Stimulated activated CD8-positive, alpha-beta memory T cell treated with anti-CD3 and anti-CD28 coated beads, Interleukin-12 subunit alpha, Interleukin-12 subunit beta, amount 100 ng/mL, for 1 hour (primary cell): ENCODE measurements at places on chromosomes 16 and 17.

DNA sequence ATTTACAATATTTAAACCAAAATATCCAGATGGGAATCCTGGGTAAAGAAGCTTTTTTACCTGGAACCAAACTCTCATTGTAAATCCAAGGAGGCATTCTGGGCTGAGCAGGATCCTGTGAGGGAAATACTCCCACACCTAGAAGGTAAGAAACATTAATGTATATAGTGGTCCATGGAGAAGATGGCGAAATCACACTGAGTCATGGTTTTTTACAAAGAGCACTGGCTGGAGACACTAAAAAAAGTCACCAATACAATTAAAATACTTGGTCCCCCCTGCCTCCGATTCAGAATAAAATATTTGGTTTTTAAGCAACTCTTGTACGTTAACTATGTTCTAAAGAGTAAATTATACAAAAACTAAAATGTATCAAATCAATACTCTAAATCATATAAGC lies 32.9 kb downstream of the SYNRG start:
- no peak for DNase-seq

DNA sequence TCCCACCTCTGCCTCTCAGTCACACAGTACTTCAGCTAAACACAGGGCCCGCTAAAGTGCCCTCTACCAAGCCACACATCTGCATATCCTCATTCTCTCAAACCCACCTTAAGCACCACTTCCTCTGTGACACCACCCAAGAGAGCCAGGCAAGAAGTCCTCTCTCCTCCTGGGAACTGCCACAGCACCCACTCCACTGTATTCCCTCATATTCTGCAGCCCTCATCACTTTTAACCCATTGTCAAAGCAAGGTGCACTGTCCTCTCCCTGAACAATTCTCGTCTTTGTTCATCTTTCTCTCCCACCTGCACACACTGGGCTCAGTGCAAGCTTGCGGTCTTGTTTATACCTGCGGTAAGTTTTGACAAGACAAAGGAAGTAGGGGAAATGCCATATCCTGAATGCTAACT lies 13.6 kb downstream of the CHD9 start:
- no peak for DNase-seq

GRCh38 chr17:72171703-72172667 lies 51.2 kb downstream of the SOX9 start:
- no peak for DNase-seq

DNA sequence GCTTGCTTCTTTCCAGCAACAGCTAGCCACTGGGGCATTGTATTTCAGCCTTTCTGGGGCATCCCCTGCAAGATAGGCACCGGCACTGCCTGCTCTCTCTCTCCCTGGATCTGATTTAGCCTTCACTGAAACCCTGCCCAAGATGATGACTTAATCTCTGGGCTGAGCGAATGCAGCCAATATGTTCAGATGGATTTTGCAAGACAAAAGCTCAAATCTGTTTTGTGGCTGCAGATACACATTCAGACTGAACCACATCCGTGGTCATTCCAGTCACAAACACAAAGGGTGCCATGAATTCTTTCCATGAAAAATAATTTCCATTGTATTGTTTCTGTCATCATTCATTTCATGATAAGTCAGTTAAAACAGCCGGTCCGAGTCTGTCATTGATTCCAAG lies 24.2 kb downstream of the SOST start:
- DNase-seq = no peak

- DNase-seq = no peak
These were observed 28.0 kb downstream of the ZCCHC14 start for GRCh38 chr16:87464691-87465300.

- DNase-seq = no peak
These were observed 132.0 kb downstream of the ANKRD11 start for GRCh38 chr16:89358030-89359005.

DNA sequence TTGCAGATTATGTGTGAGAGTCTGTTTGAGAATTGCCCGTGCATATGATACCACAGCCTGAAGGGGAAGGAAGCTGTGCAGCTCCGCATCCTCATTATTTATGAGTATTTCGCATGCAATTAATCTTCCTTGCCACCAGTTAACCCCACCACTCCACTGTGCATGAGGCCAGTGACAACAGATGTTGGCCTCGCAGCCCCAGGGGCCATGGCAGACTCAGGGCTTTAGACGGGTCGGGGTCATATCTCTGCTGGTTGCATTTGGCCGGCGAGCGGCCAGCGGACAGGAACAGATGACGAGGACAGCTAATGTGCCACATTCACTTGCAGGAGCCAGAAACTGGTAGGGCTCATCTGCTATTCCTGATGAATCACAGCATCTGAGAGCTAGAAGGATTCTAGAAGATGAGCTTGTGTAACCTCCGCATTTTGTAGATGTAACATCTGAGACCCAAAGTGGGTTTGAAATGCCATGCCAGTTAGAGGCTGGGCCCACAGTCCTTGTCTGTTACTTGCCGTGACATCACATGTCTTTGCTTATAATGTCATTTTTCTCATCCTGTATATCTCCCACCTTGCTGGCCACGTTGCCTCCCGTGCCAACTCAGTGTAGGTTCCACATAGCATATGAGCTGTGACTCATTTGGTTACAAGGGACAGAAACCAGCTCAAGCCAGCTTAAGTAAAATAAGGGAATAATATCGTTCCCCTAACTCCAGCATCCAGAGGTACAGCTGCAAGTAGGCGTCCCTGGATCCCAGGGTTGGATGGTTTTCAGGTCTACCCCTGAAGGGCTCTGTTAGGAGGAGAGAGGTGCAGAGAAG lies 137.2 kb downstream of the SNX29 start:
- DNase-seq = no peak

DNA sequence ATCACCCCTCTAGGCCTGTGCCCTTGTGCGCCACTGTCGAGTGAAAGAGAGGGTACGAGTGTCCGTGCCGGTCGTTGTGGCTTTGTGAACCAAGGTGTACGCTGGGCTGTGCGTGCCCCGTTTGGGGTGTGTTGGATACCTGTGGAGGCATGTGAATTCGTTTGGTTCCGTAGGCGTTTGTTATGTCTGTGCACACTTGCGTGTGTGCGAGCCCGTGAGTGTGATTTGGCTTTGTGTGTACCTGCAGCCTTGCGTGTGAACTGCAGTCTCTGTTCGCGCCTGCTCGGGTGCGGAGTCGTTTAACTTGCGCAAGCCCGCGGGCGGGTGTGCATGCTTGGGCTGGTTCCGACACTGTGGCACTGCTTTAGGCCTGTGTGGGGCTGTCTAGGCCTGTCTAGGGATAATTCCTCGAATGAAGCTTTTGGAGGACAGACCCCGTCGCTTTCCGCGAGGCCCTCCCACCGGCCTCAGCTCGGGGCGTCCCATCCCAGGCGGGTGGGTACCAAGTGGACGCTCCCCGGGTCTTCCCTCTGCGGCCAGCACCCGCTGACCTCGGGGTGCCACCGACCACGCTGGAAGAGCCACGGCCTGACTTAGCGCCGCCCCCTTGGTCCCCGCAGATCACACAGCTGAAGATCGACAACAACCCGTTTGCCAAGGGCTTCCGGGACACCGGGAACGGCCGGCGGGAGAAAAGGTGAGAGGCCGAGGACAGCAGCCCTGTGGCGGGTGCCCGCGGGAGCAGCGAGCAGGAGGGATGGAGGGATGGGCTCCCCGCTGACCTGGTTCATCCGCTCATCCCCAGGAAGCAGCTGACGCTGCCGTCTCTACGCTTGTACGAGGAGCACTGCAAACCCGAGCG lies 4.4 kb downstream of the TBX2 start:
- no peak for DNase-seq

- no peak for DNase-seq
These were observed 38.8 kb downstream of the RAI1 start for GRCh38 chr17:17719966-17720543.

GRCh38 chr17:27513849-27514248 lies 57.6 kb downstream of the KSR1 start:
- no peak for DNase-seq

- DNase-seq = no peak
These were observed 10.9 kb downstream of the RABEP2 start for GRCh38 chr16:28913946-28914724.

- DNase-seq = no peak
These were observed 100.3 kb downstream of the ZFHX3 start for GRCh38 chr16:72947379-72948237.

DNA sequence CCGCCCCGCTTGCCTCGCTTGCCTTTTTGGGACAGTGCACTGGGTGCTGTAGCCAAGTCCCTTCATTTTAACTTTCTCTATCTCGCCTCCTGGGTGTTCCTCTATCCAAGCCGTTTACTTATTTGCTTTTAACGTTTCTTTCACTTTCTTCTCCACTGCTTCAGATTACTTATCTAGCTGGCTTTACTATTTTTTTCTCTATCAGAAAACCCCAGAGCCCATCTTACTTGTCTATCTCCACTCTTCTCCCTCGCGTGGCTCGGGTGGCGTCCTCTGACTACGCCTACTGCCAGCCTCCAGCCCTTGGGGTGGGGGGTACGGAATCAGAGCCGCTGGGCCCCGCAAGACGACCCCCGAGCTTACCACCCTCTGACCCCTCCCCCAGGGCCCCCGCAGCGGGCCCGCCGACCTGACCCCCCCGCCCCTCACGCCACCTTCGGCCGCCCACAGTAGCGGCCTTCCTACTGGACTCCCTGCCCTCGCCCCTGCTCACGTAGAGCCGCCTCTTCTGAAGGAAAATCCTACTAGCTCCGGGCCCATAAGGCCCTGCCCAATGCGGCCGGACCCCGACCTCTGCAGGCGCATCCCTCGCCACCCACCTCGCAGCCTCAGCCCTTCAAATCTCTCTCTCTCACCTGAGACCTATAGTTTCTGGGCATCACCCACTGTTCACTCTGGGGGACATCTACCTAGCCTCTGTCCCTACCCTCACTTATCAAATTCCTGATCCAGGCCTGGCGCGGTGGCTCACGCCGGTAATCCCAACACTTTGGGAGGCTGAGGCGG lies 1.0 kb upstream of the SLC12A4 start:
- DNase-seq = no peak

DNA sequence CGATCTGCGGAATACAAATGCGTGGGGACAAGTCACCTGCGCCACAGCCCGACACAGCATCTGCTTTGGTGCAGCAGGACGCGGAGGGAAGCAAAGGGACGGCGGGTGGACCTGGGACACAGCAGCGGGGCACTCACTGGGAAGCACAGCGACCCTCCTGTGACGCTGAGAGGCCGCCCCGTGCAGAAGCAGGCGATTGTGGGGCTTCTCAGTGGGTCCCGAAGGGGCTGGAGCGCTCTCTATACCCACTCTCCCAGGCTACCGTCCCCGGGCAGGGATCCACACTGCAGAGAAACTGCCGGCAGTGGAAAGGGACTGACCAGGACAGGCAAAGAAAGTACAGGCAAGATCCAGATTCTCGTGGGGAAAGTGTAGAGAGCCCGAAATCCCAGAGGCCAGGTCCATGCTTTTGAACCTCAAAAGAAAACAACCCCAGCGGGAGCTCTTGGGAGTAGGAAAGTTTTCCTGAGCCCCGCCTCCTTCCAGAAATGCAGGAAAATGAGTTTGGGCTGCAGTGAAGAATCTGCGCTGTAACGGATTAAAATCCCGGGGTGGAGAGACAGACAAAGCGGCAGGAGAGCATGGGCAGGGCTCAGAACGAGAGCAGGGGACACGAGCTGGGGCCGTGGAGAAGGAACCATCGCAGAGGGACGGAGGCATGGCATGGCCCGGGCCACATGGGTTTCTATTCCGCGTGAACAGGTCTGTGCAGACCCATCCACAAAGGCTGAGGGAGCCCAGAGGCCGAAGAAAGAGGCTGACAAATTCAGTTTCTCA lies 12.7 kb downstream of the COX4I1 start:
- DNase-seq = no peak

DNA sequence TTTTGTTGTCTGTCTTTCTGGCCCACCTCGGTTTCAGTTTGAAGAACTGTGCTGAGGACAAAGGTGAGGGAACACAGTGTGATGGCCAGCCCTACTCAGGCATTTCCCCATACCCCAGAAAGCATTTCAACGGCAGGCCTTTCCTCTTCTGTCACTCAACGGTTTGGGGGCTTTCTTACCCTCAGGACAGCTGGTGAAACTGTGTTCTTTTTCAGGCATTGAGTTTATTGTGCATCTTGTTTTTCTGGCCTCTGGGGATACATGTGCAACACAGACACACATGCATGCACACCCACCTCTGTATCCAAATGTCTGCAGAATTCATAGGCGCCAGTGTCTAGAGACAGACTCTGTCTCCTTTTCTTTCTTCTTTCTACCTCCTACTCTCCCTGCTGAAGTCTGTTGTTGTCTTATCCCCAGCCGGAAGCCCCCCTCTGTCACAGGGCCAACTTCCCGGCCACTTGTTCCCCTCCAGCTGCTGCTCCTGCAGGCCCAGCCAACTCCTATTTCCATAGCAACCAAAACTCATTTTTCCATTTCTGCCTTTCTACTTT lies 17.0 kb downstream of the CHD9 start:
- DNase-seq = no peak

GRCh38 chr16:12699161-12699560 lies 104.5 kb downstream of the CPPED1 start:
- DNase-seq = no peak

- no peak for DNase-seq
These were observed 230.5 kb upstream of the ASIC2 start for GRCh38 chr17:33523577-33523981.

- DNase-seq = no peak
These were observed 13.5 kb downstream of the G6PC1 start for GRCh38 chr17:42913981-42914617.

GRCh38 chr17:29722411-29723198 lies 99.9 kb upstream of the CORO6 start:
- DNase-seq = peak; percentile 39

DNA sequence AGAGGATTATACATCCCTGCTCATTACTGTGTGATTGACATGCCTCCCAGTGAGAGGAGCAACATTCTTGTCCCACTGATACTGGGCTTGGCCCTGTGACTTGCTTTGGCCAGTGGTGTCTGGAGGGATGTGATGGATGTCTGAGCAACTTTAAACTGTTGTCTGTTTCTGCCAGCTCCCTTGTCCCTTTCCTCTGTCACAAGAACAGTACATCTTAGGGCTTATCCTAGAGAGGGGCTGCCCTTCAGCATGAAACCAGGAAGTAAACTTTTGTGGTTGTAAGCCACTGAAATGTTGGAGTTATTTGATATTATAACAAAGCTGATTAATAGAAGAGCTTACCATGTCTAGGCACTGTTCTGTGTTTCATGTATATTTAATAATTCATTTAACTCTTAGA lies 82.9 kb upstream of the GPRC5B start:
- DNase-seq = no peak

GRCh38 chr16:67936124-67936879 lies at the start of gene PSMB10:
PSMB10 (minus strand) TSS chr16:67936850; CDS start chr16:67936749, 101 bp downstream.
- DNase-seq = peak; percentile 19

DNA sequence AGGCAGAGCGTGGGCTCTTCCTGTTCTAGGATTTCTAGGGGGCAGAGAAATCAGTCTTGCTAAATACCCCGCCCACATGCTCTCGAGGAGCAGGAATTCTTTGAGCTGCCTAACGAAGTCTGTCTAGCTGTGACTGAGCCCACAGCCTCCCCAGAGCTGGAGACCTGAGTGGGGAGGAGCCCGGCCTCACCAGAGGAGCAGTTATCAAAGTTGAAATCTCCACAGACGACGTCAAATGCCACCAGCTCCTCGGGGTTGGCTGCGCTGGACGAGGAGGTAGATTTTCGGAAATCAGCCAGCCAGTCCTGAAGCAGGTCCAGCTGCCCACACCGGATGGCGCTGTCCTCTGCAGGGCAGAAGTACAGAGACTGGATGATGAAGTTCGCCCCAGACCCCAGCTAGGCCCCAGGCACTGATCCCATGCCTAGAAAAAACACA lies 53.8 kb downstream of the PRMT7 start:
- DNase-seq = no peak

- DNase-seq = no peak
These were observed 26.7 kb upstream of the IRX6 start for GRCh38 chr16:55297062-55297909.

GRCh38 chr17:62705778-62706597 lies 78.5 kb downstream of the MRC2 start:
- no peak for DNase-seq
